Endothelial cell of umbilical vein (primary cell): ENCODE measurements at places on chromosomes 1 and 21.

DNA sequence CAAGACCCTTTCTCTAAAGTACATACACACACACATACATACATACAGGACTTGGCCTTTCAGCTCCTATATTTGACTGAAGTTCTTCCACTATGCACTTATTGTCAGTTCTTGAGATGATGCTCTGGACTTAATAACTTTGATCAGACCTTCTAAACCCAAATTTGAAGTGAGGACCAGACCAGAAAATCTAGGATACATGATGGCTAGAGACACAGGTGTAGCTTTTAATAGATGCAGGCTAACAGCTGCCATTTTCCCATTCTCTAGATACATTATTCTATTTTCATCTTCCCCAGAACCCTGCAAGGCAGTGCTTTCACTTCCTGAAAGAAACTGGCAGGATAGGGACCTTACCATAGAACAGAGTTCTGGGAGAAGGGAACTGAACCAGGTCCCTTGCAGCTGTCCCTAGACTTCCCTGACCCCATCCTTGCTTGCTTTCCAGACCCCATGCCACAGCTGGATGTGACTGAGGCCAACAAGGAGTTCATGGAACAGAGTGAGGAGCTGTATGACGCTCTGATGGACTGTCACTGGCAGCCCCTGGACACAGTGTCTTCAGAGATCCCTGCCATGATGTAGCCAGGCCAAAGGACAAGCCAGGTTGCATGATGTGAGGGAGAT lies 14.9 kb upstream of the RAB42 start:
- DNase-seq: no peak

DNA sequence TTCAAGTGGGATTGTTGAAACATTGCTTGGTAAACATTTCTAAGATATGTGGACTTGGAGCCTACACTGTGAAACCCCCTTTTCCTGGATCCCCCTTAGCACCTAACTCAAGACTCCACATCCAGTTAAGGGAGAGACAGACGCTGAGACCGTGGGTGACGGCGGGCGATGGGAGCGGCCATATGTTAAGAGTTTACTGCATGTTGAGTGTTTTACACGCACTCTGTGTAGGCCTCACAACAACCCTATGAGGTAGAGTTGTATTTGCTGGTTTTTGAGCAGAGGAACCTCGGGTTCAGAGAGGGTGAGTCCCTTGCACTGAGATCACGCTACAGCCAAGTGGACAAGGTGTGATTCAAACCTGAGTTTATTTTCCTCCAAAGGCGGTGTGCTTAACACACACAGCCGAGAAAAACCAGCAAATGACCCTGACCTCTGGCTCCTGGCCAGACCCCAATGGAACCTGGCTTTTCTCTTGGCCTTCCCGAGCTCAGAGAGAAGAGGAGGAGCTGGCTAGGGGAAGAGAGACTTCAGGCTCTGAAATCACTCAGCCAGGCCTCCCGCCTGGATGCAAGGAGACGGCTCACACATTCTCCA lies 46.9 kb upstream of the GOLT1A start:
- DNase-seq: no peak

- DNase-seq: no peak
Observed at GRCh38 chr1:164699815-164700491, 141.0 kb downstream of the PBX1 start.

GRCh38 chr1:42913426-42914091 lies 45.1 kb downstream of the SLC2A1 start:
- DNase-seq: peak; percentile 85

DNA sequence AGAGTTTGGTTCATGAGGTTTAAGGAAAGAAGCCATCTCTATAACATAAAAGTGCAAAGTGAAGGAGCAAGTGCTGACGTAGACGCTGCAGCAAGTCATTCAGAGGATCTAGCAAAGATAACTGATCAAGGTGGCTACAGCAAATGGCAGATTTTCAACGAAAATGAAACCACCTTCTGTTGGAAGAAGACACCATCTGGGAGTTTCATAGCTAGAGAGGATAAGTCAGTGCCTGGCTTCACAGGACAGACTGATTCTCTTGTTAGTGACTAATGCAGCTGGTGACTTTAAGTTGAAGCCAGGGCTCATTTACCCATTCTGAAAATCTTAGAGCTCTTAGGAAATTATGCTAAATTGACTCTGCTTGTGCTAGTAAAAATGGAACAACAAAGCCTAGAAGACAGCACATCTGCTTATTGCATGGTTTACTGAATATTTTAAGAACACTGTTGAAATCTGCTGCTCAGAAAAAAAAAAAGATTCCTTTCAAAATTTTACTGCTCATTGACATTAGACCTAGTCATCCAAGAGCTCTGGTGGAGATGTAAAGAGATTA lies 10.5 kb downstream of the MAEL start:
- DNase-seq: no peak

GRCh38 chr1:109523706-109524105 lies 14.2 kb upstream of the AMIGO1 start:
- no peak for DNase-seq

DNA sequence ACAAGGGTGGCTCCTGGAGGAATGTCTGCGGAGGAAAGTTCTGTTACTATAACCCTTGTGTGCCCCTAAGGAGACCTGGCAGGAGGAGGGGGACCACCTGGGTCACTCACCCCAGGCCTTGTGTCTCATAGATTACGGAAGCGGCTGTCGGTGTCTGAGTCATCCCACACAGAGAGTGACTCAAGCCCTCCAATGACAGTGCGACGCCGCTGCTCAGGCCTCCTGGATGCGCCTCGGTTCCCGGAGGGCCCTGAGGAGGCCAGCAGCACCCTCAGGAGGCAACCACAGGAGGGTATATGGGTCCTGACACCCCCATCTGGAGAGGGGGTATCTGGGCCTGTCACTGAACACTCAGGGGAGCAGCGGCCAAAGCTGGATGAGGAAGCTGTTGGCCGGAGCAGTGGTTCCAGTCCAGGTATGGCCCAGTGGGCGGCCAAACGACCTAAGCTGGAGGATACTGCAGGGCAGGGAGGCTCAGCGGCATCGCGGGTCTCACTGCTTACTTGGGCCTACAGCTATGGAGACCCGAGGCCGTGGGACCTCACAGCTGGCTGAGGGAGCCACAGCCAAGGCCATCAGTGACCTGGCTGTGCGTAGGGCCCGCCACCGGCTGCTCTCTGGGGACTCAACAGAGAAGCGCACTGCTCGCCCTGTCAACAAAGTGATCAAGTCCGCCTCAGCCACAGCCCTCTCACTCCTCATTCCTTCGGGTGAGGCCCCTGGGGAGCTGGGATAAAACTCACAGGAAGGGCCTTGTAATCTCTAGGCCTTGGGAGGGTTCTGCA lies 101.4 kb downstream of the PIK3R3 start:
- no peak for DNase-seq

DNA sequence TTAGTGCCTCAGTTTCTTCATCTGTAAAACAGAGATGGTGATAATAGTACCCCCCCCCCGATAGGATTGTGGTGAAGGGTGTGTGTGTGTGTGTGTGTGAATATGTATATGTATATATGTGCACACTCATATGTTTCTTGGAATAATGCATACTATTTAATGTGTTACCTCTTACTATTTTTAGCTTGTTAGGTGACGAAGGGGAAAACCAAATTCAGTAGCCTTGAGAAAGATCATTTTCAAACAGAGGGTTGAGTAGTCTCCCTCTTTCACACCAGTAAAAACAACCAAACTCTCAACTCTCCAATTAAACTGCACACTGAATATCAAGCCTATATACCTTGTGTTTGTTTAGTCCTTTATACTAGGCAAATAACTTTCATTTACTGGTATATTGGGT lies 75.7 kb downstream of the NTMT2 start:
- DNase-seq: no peak

DNA sequence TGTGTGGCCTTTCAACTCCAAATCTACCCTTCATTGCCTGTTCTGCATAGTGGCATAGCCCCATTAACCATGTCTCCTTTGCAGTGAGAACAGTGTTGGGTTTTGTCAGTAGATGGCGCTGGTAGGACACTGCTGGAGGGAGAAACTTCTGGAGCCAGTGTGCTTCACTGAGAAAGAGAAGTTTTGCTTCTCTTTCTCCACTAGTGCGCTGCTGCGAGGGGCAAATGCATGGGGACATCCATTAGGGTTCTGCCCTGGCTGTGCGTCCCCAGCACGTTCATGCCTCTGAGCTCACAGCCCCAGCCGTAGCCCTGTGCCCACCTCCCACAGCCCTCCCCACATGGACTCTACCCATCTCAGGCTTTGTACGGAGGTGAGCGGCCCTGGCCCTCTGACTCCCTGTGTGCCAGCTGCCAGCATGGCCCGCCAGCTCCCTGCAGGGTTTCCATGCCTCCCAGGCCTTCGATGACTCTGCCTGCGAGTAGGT lies 53.1 kb downstream of the RIMS3 start:
- DNase-seq: peak; percentile 71

GRCh38 chr21:41966872-41967621 lies 13.2 kb upstream of the C2CD2 start:
- DNase-seq: no peak

GRCh38 chr1:44932151-44932550 lies 54.2 kb downstream of the EIF2B3 start:
- no peak for DNase-seq

GRCh38 chr1:177306981-177307380 lies 136.2 kb downstream of the BRINP2 start:
- no peak for DNase-seq

- no peak for DNase-seq
Observed at GRCh38 chr1:154994591-154994990, 1.2 kb downstream of the LENEP start.

DNA sequence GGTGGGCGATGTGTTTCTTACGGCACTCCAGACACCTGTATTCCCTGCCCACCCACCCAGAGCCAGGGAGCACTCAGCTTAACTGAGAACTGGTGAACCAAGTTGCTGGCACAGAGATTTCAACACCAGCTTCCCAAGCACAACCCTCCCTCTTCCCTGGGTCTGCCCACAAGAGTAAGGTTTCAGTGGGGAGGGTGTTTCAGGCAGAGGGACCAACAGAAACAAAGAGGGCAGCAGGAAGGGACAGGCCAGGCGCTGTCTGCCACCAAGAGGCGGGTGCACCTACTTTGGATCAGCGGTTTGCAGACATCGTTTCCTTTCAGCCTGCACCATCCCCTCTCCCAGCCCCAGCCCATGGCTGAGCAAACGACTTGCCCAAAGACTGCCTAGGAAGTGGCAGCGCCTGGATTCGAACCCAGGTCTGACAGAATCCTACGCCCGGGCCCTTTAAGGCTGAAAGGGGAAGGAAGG lies 21.9 kb upstream of the ALDH4A1 start:
- DNase-seq: peak; percentile 24

DNA sequence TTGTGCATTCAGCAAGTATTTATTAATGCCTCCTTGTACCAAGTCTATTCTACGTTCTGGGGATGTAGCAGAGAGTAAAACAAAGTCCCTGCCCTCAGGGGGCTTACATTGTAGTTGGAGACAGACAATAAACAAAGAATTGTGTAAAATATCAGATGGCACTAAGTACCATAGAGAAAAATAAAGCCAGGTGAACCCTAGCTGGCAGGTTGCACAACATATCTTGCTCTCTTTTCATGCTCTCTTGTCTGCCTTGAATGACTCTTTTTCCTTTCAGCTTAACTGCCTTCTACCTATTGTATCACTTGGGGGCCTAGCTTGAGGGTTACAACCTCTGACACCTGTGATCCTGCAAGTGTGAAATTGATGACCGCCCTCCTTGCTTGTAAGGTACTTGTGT lies 20.7 kb upstream of the FASLG start:
- no peak for DNase-seq

DNA sequence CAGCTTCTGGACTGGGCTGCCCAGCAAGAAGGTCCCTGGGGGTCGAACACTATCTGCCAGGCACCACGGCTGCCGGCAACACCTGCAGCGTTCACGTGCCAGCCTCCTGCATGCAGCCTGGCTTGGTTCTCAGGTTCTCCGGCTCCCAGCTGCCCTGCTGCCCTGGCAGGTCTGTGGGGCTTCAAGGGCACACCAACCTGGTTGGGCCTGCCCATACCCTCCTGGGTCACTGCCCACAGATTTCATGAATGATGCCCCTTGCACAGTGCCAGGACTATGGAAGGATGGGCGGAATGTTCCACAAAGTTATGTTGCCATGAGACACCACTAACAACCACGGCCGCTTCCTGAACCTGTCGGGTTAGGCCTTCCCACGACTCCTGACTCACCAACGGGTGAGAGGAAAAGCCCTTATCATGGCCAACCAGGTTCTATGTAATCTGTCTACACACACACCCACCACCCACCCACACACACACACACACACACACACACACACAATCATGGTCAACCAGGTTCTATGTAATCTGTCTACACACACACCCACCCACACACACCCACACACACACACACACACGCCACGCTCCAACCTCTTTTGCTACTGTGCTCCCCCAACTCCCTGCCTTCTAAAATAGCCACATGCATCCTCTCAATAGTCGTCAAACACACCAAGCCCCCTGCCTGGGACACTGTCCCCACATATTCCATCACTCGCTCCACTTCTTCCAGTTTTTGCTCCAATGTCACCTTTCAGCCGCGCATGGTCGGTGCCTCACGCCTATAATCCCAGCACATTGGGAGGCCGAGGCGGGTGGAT lies 32.2 kb downstream of the HSPG2 start:
- DNase-seq: peak; percentile 99

DNA sequence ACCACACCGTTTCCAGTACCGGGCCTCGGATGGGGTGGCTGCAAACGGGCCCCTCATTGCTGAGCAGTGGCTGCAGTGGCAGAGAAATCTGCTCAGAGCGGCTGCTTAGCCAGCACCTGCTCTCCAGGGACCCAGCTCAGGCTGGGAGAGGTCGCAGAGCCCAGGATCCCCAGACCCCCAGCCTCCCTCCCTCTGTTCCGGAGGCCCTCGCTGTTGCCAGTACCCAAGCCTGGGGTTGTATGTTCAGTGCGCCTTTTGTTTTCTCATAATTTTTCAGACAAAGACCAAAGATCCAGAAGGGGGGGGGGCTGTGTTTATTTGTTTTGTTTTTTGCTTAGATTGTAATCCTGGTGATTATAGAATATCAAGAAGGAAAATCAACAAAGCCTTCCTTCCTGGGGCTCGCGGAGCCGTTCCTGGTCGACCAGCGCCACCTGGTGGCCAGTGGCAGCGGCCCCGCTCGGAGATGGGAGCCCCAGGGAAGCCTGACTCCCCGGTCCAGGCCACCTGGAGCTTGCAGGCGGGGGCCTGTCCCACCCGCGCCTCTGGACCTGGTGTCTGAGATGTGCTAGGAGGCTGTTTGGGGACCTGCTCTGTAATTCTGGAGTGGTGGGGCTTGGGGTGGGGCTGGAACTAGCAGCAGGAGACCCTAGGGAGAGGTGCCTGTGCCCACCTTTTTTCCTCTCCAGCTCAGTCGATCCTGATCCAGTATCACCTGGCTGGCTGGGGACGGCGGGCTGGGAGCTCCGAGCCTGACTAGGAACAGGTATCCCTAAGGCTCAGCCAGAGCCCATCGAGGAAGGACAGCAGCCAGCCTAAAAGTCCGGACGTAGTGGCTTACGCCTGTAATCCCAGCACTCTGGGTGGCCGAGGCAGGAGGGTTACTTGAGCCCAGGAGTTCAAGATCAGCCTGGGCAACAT lies 123.9 kb upstream of the VAMP3 start:
- peak; percentile 36 for DNase-seq

DNA sequence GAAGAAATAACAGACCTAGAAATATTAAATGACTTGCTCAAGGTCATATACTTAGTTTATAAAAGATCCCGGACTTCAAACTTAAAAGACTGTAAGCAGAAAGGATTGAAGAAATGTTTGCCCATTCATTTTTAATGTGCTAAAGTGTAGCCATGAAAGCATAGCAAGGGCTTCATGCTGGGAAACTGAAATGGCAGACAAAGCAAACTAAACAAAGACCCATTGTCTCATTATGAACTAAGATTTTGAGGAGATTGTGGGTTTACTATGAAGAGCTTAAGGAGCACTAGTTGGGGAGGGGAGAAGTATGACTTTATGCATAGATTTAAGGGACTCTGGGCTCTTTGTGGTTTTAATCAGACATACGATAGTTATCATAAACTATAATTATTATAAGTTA lies 26.3 kb downstream of the ADAMTS1 start:
- no peak for DNase-seq
